Left cardiac atrium (tissue), 4 donors: ENCODE measurements at places on chromosomes 11 and 22. TPM values are rescaled to one million over a fixed set of nuclear protein-coding genes. Genes with fewer than 3 reads are reported as not detected.

DNA sequence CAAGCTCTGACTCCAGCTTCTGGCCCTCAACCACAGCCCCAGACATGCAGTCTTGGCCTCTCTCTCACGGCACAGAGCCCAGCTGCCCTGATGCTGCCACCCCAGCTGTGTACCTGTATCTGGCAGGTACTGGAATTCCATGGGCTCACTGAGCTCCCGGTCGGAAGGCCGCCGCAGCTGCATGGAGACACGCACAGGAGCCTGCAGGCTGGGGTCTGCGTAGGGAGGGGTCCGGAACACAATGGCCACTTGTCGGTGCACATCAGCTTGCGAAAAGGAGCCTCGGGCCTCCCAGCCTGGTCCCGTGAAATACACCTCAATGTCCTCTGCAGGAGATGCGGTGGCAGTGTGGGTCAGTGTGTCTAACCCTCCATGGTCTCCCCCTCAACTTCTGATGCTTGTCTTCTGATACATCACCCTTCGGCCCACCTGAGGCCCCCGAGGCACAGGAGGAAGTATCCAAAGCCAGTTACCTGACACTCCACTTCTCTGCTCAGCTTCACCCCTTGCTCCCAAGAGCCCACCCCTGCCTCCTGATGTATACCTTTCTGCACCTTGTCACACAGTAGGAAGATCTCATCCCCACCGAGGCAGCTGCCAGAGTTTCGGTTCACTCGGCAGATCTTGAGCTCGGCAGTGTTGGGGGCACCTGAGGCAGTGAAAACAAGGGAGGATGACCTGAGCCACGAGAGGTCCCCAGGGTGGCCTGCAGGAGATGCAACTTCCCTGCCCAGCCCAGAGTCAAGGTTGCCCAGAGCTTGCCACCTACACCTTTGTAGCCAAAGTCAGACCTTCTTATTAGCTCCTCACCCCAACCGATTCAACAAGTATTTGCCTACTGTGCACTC is 4.3 kb downstream of the RELA start:
- no peak for DNase-seq

- no peak for DNase-seq
Observed at GRCh38 chr22:18096823-18097222, 13.8 kb upstream of the TUBA8 start.

DNA sequence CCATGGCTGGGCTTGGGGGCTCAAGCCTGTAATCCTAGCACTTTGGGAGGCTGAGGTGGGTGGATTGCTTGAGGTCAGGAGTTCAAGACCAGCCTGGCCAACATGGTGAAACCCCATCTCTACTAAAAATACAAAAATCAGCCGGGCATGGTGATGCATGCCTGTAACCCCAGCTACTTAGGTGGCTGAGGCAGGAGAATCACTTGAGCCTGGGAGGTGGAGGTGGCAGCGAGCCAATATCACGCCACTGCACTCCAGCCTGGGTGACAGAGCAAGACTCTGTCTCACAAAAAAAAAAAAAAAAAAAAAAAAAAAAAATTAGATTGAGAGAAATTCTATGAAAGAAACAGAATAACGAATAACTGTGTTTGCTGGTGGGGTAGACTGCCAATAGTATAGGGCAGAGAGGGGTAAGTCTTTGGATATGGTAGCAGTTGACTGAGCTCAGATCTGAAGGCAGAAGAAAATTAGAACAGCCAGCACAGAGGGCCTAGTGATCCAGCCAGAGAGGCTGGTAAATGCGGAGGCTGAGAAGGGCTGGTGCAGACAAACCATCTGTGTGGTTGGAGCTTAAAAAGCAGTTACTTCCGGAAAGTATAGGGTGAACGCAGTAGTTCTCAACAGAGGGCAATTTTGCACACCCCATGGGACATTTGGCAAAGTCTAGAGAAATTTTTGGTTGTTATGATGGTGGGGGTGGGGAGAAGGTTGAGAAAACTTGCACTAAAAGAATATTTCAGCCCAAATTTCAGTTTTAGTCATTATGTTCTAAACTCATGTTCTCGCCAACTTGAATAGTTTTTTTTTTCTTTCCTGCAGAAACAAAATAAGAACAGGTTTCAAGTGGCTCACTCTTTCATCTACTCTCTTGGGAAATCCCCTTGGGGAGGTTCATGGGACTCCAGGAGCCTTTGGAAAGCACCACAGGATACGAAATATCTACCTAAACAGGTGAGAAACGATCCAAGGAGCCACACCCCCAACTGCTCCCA is 1.6 kb upstream of the HORMAD2 start:
- DNase-seq, result no peak

GRCh38 chr11:64607381-64607985 is 16.5 kb downstream of the SLC22A12 start:
- DNase-seq, result no peak

GRCh38 chr11:64226507-64227051 is 505 bp downstream of the NUDT22 start:
- DNase-seq, result peak; percentile 70

- no peak for DNase-seq
Observed at GRCh38 chr11:89119426-89119825, 53.6 kb upstream of the GRM5 start.

GRCh38 chr11:44623731-44624491 is 58.4 kb downstream of the CD82 start:
- DNase-seq, result no peak

- no peak for DNase-seq
Observed at GRCh38 chr11:82765466-82766034, 31.9 kb upstream of the FAM181B start.

DNA sequence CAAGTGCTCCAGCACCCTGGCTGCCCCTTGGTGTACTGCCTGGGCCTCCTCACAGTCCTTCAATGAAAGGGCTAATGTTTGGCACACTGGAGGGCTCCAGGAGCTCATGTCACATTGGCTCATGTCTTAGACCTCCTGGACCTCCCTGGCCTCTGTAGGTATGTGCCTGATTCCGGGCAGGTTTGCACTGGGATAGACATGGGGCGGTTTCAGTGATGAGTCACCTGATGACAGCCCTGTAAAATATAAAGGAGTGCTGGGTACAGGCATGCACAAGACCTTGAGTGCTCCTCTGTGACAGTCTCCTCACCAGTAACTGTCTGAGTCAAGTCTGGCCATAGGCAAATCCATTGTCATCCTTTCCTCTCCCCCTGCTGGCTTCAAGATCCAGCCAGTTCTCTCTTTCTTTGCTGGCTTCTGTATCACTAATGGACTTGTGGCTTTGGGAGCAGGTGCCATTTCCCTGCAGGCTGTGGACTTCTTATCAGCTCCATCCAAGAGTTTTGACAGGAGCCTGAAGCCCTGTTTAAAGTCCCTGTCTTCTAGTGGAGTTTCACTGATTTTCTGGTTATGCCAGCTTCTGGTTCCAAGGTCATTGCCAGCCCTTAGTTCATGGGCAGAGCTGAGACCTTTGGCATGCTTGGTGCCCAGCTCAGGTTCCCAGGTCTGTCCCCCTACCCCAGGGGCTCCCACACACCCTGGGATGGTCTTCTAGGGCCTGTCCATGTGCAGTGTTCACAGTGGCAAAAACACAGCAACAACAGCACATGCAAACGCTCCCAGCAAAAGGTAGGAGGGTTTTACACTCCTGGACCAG is 22.7 kb upstream of the P2RY2 start:
- no peak for DNase-seq

DNA sequence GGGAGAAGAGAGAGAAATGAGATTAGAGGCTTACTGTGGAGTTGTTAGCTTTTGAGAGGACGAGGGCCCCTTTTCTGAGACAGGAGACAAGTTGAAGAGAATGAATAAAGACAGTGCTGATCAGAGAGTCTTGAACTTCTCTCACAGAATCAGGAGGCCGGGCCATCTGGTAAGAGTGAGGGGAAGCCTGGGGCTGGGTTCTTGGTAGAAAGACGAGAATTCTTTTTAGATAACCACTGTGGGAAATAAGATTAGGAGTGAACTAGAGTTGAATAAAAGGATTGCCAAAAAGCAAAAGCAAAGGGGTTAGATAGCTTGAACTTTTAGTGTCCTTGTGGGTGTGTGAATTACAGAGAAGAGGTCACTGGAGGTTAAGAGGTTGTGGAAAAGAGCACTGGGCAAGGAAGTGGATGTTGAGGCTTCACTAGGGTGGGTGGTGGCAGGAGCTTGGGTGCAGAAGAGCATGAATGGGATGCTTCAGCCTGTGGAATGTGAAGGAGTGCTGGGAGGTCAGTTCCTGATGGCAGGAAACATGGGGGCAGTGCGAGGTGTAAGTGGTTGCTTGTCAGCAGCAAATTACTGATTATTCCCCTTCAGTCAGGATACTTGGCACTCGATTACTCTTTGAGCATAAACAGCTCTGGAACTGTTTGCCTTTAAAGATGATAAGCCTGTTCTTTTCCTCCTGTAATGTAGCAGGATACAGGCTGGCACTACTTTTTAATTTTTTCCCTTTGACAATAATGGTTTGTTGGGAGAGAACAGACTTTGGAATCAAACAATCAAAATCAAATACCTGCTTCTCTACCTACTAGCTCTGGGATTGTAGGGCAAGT is 98.3 kb downstream of the ARHGAP42 start:
- no peak for DNase-seq

- DNase-seq, result no peak
Observed at GRCh38 chr22:40678493-40679248, 613 bp upstream of the MCHR1 start.

GRCh38 chr22:22043296-22044078 is 60.9 kb upstream of the TOP3B start:
- no peak for DNase-seq

GRCh38 chr11:11845551-11845950 is 3.8 kb downstream of the USP47 start:
- no peak for DNase-seq

- DNase-seq, result no peak
Observed at GRCh38 chr11:32905028-32905667, 12.5 kb downstream of the QSER1 start.

DNA sequence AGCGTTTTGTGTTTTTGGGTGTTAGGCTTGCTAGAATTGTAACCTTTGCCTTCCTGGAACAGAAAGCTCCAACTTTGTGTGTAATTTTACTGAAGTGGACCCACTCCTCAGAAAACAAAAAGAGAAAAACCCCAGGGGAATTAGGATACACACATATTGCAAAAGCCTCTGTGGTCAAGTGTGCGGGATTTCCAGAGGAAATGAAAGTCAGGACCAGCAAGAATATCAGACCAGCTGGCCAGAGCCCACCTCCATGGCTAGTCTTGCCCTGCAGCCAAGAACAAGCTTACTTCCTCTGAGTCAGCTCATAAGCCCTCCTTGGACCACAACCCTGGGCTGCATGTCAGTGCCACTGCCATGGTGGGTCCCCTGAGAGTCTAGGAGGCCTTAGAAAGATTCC is 37.0 kb upstream of the FTH1 start:
- peak; percentile 68 for DNase-seq

- DNase-seq, result peak; percentile 49
Observed at GRCh38 chr11:45470151-45470793, 184.1 kb upstream of the SYT13 start.

DNA sequence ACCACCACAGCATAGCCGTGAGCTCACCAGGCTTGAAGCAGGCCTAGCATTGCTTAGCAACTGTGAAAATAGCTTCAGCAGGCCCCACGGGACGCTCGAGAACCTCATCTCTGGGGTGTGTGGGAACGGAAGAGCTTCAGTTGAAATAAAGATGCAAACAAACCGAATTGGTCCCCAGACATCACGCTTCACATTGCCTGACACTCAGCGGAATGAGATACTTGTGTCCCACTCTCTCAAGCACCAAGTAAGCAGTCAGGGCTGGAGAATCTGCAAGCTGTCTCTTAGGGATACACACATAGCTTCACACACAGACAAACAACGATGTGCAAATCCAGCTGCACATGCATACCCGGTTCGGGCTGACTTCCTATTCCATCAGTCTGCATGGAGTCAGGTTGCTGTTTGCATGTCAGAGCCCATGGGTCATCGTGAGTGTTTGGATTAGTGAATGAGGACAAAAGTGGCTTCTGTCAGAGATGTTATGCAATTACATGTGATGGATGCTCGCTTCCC is 205.7 kb downstream of the SNX19 start:
- no peak for DNase-seq

DNA sequence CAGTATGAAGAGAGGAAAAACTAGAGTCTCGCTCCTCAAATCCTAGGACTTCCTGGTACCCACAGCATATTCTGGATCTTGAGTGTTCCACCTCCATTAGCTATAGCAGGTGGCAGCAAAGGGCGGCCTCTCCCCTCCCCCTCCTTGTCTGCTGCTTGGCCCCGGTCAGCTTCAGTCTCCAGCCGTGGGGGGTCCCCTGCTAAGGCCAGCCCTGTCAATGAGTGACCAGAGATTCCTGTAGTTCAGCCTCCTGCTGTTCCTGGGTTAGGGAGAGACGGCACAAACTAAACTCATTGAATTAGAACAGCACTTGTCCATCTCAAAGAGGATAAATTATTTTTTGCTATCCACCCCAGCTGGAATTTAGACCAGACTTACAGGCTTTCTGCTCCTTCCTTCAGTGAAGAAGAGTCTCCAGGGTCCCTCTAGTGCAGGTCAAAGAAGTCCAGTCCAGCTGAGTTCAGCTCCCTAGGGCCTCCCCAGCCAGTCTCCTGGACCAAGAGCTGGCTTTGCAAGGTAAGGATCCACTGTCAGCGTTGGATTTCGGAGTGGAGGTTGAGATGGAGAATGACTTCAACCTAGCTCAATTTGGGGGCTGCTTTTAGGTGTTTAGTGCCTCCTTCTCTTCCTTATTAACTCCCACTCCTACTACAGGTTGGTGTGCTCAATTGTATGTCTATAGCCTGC is 1.1 kb upstream of the PHLDB1 start:
- DNase-seq, result peak; percentile 37

GRCh38 chr22:32617903-32618302 is 143.3 kb downstream of the FBXO7 start:
- DNase-seq, result no peak

DNA sequence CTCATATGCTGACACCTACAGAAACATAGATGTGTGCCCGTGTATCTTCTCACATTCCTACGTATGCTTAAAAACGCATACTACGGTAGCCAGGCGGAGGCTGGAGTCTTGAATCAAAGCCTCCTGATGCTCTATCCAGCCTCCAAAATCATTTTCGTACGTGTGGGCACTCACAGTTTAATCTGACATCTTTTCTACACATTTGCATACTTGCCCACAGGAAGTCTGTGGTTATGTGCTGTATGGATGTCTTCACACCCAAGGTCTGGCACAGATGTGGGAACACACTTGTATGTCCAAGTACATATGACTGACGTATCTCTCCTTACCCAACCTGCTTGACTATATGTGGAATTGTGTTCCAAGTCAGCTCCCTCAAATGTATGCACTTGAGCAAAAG is 561.8 kb upstream of the CADM1 start:
- no peak for DNase-seq

Gene MEI1
- 0.42 TPM for total RNA-seq

Gene CCDC116
- total RNA-seq, result 0.18 TPM

Gene CRYBB2
- 0.29 TPM for total RNA-seq

Gene PANX3
- not detected for total RNA-seq

Gene MPZL3
- total RNA-seq, result 1.0 TPM

Gene WNT11
- 6.6 TPM for total RNA-seq

Gene SCARF2
- total RNA-seq, result 3.2 TPM

Gene KRTAP5-10
- not detected for total RNA-seq

Gene IRF7
- 12.1 TPM for total RNA-seq

Gene TMEM9B
- total RNA-seq, result 45.9 TPM

Gene STX5
- 22.1 TPM for total RNA-seq

Gene RFPL2
- total RNA-seq, result 0.12 TPM

Gene PLEKHB1
- 9.9 TPM for total RNA-seq
